T-helper 22 cell (primary cell): ENCODE measurements at places on chromosomes 16 and 17.

GRCh38 chr16:15694499-15694898 lies 44.5 kb downstream of the NDE1 start:
- DNase-seq = no peak

GRCh38 chr16:2689968-2690801 lies 7.9 kb downstream of the KCTD5 start:
- no peak for DNase-seq

- DNase-seq = peak; percentile 65
Observed at GRCh38 chr16:71723537-71724319, 773 bp downstream of the PHLPP2 start.

DNA sequence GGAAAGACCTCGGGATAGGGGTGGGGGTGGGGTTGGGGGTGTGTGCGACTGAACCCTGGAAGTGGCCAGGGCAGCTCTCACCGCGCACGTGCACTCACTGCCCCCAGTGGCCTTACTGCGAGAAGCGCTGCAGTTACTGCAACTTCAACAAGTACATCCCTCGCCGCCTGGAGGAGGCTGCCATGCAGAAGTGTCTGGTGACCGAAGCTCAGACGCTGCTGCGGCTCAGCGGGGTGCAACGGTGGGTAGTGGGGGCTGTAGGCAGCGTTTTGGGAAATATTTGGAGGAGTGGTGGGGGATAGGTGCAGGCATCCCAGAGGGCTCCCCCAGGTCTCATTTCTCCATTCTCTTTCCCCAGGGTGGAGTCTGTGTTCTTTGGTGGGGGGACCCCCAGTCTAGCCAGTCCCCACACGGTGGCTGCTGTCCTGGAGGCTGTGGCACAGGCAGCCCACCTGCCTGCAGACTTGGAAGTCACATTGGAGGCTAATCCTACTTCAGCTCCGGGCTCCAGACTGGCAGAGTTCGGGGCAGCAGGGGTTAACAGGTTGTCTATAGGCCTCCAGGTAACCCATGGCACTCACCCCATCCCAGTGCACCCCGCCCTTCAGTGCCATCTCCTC lies 972 bp downstream of the RSAD1 start:
- DNase-seq = peak; percentile 42

GRCh38 chr16:48158296-48158695 lies 2.5 kb upstream of the ABCC12 start:
- DNase-seq = no peak

DNA sequence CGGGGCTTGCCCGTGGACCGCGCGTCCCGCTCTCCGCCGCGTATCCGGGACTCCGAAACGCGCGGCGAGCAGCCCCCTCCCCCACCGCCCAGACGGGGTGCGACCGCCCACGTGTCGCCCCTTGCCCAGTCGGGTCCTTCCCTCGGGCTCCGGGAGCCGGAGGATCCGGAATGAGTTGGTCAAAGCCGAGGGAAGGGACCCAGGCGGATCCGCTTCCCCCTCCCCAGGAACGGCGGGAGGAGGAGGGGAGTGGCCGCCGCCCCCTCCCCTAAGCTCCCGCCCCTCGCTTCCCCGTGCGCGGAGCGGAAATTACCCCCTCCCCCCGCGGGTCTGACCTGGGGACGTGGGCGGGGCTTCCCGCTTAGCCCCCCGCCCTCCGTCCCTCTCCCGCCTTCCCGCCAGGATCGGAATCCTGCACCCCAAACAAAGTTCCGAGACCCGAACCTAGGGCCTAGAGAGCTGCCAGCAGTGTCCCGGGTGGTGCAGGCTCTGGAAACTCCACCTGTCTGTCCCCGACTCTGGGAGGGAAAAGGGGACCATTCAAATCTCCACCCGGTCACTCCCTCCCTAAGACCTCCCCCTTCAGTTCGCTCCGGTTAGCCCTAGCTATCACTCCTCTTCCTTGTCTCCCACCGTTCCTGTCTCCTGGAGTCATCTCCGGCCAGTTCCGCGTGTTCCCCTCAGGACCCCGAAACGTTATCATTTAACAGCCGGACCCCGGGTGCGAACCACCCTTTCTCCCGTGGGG lies 1.0 kb upstream of the IGF2BP1 start:
- no peak for DNase-seq

GRCh38 chr16:27781195-27781524 lies 231.2 kb downstream of the KATNIP start:
- no peak for DNase-seq

GRCh38 chr17:18960803-18961511 lies 9.0 kb downstream of the SLC5A10 start:
- peak; percentile 23 for DNase-seq

GRCh38 chr17:78831688-78832540 lies 8.7 kb downstream of the USP36 start:
- DNase-seq = no peak

GRCh38 chr17:68182011-68182306 lies 65.9 kb upstream of the AMZ2 start:
- DNase-seq = no peak

DNA sequence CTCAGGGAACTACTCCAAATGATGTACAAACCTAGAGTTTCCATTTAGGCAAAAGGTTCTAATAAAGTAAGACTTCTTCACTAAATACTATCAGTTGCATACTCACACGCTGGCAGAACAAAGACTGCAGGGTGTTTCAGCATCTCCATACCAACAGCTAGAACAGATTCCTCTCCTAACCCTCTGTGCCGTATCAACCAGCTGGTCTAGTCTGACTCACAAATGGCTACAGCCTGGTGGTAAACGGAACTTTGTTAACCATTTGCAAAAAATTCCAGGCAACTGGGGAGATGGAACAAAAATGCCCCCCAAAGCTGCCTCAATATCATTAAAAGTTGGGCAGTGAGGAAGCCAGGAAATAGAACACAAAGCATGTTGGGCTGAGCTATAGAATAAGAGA lies 217.1 kb downstream of the GRIN2A start:
- DNase-seq = no peak

DNA sequence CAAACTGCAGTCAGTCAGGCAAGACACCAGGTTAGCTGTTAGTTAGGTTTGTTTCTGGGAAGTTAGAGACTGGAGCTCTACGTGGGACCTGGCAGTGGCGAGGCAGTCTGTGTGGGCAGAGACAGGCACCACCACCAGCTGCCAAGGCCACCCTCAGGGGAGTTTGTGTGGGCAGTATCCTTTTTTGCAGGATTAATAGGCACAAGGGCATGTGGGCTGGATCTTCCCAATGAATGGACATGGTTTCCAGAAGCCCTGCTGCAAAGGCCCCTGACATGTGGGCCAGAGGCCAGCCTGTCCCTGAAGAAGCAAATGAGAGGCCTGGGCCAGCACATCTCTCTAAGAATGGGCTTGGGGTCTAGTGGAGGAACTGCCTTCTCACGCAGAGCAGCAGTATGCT lies 19.2 kb upstream of the SREBF1 start:
- no peak for DNase-seq

DNA sequence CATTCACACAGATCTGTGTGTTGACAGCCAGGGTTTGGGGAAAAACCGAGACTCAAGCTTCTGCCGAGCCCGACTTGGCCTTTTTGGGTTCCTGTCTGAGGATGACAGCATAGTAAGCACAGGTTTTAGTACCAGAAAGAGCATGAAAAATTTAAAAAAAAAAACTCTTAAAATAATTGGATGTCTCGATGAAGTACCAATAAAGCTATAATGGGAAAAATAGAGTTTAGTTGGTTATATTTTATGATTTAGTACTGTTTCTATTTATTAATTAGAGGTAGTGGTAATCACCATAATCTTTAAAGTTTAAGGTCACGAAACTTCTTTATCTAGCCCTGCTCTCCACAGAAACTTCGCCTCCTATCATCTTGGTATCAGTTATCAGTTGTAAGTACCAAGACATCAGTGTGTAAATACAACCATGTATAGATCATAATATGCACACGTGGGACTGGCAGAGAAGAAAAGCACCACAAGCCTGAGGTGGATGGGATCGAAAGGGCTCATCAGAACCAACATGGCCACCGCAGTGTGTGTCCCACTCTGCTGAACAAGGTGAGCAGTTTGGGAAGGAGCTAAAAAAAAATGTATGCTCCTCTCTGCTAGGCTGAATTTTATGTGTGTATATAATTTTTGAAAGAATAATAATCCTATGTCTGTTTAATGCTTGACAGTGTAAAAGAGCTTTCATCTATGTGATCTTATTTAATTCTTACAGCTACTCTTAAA lies 14.4 kb upstream of the EEF2K start:
- peak; percentile 13 for DNase-seq

DNA sequence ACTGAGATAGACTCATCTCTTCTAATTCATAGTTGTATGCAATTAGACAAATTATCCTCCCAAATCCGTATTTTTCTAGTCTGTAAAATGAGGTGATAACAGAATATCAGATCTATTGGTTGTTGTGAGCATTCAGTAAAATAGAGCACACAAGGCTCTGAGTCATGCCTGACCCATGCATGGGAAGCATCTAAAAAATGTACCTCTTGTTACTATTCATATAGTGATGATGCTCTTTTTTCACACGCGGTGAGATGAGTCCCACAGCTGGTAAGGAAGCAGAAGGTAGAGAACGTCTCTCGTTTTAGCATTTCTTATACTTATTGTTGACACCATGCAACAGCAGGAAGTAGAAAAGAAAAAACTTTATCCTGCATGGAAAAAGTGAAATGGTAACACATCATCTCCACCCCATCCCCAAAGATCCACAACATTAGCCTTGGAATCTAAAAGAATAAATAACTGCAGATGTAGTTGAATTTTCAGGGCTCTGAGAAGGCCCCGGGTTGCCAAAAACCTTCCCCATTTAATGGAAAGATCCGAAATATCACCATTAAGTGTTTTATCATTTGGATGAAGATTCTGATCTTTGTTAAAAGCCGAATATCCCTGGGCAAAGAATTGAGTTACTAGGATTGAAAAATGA lies 215.6 kb downstream of the TMEM114 start:
- no peak for DNase-seq

GRCh38 chr16:84514295-84514873 lies 9.9 kb upstream of the MEAK7 start:
- DNase-seq = no peak

- no peak for DNase-seq
Observed at GRCh38 chr16:12482455-12483220, 321.0 kb downstream of the CPPED1 start.

DNA sequence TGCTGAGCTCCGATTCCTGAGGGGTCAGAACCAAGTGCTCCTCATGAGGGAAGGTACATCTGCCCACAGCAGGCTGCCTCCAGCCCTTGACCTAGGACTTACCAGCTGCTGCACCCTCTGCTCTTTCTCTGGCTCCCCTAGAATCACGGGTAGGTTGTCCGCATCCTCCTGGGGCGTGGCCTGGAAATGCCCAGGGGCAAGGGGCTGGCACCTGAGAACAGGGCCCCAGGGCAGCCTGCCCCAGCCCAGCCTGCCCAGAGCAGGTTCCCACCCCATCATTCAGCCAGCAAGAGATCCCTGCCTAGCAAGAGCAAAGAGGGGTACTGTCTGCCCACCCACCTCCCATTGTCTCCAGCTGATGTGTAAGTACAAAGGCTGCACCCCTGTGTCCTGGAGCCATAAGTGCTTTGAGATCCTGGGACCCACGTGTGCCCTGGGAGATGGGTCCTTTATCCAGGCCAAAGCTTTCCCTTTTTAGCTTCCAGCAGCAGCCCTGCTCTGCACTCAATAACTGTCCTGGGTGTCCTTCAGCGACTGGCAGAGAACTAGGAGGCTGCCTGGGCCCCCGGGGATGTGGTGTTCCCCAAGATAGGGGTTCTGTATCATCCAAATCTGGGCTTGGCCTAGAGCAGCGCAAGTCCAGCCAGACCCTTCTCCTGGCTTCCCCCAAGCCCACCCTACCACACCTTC lies 5.1 kb downstream of the TSPOAP1 start:
- no peak for DNase-seq

DNA sequence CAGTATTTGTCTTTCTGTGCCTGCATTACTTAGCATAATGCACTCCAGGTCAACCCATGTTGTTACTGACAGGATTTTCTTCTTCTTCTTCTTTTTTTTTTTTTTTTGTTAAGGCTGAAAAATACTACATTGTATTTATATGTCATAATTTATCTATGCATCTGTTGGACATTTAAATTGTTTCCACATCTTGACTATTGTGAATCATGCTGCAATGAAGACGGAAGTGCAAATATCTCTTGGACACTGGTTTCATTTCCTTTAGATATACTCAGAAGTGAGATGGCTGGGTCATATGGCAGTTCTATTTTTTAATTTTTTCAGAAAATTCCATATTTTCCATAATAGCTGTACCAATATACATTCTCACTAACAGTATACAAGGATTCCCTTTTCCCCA lies 272.7 kb upstream of the PMFBP1 start:
- DNase-seq = no peak

- no peak for DNase-seq
Observed at GRCh38 chr16:29898135-29898803, 1.1 kb downstream of the SEZ6L2 start.

- DNase-seq = no peak
Observed at GRCh38 chr17:45954914-45955313, 44.1 kb upstream of the STH start.

DNA sequence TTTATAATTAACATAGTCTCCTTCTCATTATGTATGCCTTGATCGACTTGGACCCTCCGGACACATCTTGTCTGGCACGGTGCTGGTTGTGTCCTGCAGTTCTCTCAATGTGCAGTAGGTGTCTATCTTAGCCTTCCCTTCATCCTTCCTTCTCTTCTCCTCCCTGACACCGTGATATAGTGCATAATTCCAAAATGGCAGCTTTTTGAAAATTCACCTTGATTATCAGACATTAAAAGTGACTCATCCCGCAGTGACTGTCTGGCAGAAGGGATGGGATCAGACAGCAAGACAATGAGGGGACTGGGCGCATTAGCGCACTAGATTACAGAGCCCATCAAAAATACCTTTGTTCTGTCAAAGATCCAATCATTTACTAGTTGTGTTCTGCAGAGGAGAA lies 70.0 kb upstream of the PMFBP1 start:
- DNase-seq = no peak

GRCh38 chr17:51000835-51001638 lies 119.6 kb downstream of the SPAG9 start:
- DNase-seq = no peak

GRCh38 chr17:66386498-66387351 lies 84.3 kb downstream of the PRKCA start:
- DNase-seq = no peak

- no peak for DNase-seq
Observed at GRCh38 chr17:8176998-8177731, 985 bp upstream of the TMEM107 start.

GRCh38 chr17:45218895-45219661 lies 2.6 kb upstream of the FMNL1 start:
- peak; percentile 61 for DNase-seq

DNA sequence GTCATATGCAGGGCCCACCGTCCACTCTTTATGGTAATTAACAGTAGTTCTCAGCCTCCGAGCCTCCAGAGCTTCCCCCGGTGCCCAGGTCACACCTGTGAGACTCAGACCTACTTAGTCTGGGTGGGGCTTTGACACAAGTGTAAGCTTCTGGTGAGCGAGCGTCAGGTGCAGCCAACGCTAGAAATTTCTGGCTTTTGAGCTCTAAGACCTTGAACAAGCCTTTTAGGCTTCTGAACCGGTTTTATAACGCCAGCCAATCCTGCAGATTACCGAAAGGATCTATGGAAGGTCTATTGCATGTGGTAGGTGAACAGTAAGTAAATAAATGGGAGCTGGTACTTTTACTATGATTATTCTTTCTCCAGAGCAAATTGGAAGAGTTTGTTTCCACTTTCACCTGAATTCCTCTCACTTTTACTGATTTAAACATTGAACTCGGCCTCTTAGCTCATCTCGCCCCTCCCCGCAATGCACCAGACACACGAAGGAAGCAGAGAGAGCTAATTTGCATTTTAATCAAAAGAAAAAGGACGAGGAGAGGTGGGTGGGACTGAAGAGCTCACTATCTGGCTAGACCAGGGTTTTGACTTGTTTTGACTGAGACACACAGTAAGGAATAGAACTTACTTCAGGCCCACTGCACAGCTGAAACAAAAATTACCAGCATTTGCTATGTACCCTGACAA lies 47.1 kb downstream of the ABAT start:
- DNase-seq = no peak
